AG04449 (cell line): ENCODE measurements at places on chromosomes 12 and 14.

- no peak for DNase-seq
Measured at GRCh38 chr12:117042171-117042842, 56.9 kb downstream of the TESC start.

DNA sequence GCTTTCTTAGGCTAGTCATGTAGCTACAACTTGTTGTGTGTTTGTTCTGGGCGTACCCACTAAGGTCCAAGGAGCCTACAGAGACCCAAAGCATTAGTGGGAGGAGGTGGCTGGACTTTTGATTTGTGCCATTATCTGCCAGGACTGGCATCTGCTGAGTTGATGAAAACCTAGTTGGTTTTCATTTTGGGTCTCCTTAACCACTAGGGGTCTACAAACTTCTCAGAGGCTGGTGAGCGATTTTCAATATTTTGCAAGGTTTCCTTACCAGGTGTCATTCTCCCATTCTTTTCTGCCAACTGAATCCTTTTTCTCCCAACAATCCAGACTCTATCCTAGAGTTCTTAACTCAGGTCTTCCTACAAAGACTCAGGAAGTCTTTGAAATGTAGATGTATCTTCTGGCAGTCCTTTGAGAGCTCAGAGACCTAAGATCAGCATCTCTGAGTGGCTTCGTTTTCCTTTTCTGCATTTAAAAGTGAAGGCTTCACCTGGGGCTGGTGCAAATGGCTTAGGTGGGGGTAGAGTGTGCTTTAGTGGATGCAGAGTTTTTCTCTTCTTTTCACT is 150.0 kb upstream of the RMST start:
- DNase-seq: no peak

DNA sequence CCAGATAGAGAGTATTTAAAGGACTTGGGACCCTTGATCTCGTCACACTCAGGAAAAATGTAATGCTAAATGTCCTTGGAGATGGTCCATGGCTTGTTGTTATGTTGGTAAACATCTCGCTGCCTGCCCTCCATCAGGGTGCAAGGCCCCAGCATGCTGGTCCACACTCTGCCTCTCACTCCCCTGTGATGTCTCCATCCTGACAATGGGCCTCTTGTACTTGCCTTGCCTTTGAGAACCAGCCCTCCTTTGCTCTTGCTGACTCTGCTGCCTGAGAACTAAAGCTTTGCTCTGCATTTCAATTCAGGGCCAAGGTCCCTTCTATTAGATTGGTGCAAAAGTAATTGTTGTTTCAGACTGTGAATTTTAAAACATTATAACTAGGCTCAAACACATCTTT is 131.0 kb upstream of the LMNTD1 start:
- no peak for DNase-seq

GRCh38 chr12:84596266-84596665 is 316.3 kb downstream of the SLC6A15 start:
- no peak for DNase-seq

GRCh38 chr12:19273482-19274330 is 144.2 kb downstream of the PLEKHA5 start:
- DNase-seq: peak; percentile 95

GRCh38 chr14:22122227-22122818 is 448.7 kb upstream of the OR4E1 start:
- DNase-seq: no peak

DNA sequence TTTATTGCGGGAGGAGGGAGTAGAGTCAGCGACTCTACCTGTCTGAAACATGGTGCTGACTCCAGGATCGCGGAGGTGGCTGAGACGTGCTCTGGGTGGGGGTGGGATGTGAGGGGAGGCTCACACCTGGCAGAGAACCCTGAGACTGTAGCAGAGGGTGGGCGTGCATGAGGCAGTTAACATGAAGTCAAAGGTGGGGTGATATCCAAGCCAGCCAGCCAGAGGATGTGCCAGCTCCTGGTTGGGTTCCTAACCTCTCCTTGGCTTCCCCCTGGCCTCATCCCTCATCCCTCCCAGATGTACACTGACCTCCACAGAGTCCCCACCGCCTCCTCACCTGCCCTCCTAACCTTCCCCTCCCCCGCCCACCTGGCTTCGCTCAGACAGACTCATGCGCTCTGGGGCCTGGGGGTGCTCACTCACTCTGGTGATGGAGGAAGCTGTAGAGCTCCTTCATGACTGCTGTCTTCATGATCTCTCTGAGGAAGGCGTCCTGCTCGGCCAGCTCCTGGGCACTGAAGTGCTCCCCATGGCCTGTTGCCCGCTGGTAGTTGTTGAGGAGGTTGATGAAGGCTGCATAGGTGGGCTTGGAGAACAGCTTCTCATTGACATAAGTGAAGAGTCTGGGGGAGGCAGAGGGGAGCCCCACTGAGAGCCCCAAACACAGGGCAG is 9.3 kb downstream of the ENDOU start:
- DNase-seq: no peak

DNA sequence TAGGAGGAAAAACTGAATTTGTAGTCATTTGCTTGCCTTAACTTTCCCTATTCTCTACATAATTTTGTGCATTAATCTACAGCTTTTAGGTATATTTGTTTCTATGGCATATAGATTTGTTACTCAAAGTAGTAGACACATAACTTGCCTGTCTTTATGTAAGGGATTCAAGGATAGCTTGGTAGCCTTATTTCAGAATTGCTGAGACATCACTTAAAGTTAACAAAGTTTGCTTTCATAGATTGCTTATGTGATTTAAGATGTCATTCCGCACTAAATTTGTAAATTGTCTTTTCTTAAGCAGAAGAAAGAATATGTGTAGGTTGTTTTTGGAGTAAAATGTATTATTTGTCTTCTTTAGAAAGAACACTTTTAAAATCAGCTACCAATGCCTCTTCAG is 477.7 kb upstream of the NOVA1 start:
- DNase-seq: no peak

DNA sequence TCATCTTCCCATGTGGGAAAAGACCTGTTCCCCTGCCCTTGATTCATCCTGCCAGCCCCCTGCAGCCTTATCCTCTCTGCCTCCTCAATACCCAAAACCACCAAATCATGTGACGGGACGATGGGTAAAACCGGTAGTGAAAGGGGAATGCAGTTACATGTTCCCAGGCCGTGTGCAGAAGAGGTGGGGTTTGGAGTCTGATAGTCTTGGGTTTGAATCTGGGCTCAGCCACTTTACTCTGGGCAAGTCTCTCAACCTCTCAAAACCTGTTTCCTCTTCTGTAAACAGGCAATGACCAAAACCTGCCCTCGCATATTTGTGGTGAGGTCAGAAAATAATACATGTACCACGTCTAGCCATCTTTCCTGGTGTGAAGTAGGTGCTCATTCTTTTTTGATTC is 123.0 kb downstream of the PLXNC1 start:
- DNase-seq: no peak

GRCh38 chr12:62533087-62533754 is 66.6 kb downstream of the MON2 start:
- no peak for DNase-seq

GRCh38 chr12:49624921-49625577 is 1.7 kb downstream of the PRPF40B start:
- DNase-seq: no peak

DNA sequence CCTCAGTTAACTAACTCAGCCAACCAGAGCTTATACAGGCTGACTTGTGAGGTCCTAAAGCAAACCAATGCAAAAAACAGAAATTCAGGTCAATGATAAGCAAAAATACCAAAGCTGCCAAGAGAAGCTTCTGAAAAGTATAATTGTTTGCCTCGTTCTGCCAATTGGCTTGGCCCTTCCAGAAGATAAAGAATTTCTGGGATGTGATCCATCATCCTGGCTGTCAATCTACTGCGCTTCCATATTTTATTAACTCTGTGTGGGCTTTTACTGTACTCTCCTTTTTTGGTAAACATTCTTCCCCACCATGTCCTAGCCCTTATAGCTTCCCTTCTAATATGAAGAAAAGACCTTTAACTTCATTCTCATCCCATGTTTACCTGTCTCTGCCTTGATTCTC is 387.9 kb downstream of the TMEM117 start:
- no peak for DNase-seq

DNA sequence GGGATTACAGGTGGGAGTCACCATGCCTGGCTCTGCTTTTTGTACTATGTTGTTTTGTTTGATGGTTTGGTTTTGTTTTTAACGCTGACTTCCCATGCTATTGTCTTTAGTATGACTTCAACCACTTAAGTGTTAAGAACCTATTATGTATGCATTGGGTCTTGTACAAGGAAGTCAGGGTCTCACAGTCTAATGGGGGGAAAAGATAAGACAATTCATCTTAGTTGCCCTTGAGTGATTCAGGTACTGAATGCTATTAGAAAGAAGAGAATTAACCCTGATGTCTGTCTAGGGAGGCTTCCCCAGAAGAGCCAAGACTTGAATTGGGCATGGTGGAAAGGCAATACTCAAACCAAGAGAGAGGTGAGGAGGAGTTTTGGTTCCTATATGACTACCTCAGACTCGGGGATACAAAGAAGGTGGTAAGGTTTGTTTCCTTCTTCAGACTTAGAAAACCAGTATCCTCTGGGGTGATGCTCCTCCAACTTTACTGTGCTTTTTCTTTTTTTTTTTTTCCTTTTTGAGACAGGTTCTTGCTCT is 64.6 kb downstream of the SUSD6 start:
- no peak for DNase-seq

GRCh38 chr12:120062976-120063579 is 53.5 kb downstream of the RAB35 start:
- no peak for DNase-seq

DNA sequence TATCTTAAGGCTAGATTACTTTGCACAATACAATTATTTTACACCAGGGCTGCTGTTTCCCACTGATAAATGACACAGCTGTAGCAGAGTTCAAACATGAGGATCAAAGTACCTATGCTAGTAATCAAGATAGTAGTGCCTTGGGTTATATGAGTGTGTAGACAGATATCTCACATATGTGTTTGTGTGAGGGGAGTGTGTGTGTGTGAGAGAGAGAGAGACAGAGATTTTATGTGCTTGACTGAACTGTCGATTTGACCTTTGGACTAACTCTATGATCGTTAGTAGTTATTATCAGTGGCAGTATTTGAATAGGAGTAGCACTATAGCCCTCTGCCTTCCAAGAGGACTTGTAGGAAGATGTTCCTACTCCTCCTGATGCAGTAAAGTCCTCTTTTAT is 15.5 kb downstream of the PLEKHA5 start:
- no peak for DNase-seq

DNA sequence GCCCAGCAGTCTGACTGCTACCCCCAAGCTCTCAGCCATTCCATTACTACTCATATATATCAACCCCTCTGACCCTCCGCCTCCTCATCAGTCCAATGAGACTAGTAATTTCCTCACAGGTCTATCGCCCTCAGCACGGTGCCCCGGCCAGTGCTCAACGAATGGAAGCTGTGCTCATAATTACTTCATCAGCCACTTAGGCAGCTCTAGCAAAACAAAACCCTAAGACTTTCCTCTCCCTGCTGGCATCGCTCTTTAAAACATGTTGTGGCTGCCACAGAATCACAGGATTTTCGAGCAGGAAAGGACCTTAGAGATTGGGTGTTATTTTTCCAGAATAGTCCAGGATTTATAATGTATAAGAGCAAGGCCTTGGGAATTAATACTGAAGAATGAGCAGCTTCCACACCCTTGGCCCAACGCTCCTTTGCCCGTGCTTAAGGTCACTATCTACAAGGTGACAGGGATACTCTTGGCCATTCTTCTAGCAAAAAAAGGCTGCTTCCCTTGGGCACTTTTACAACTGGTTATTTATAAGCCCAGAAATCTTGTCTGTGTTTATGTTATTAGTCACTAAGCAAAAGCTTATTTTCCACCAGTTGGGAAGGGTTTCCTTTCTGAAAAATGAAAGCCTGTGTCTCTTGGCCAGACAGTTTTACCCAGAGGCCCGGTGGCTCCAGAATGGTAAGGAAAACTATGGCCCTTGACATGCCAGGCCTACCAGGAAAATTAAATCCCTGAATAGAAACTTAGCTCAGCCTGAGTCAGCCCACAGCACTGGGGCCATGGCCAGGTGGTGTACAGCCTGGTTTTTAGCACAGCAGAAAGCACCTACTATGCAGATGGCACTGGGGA is 47.9 kb downstream of the NUAK1 start:
- peak; percentile 80 for DNase-seq

DNA sequence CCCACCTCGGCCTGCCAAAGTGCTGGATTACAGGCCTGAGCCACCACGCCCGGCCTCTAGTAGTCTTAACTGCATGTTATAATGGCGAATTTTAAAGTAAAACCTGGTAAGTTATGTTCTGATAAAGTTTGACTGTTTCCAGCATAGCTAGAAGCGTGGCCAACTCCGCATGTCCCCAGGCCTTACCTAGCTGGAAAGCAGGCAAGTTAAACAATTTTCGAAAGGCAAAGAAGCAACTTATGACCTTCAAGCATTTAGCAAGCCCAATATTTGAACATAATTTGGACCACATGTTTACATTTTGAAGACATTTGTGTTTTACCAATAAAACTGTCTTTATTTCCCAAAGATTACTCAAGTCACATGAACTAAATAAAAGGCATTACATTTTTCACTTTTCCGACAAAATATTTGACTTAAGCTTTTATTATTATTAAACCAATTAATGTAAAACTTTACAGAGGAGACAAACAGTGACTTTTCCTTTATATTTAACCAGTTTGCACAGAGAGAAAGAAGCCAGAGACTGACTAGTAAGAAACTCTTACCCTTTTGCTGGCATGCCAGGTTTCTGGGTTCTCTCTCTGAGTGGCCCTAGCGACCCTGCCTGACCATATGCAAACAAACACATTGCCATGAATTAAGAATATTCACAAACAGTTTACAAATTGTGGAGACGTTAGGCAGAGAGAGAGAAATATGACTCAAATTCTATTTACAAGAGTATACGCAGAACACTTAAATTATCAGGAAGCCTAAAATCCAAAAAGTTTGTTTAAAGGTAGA is 106.3 kb downstream of the RIN3 start:
- no peak for DNase-seq

GRCh38 chr12:76272287-76272686 is 75.9 kb downstream of the BBS10 start:
- no peak for DNase-seq
